Stimulated activated CD8-positive, alpha-beta memory T cell treated with anti-CD3 and anti-CD28 coated beads, Interleukin-15, amount 100 ng/mL, for 4 hours (primary cell): ENCODE measurements at places on chromosomes 3 and 15.

- DNase-seq, result no peak
Measured at GRCh38 chr3:60175680-60176079, 1075.6 kb downstream of the FHIT start.

DNA sequence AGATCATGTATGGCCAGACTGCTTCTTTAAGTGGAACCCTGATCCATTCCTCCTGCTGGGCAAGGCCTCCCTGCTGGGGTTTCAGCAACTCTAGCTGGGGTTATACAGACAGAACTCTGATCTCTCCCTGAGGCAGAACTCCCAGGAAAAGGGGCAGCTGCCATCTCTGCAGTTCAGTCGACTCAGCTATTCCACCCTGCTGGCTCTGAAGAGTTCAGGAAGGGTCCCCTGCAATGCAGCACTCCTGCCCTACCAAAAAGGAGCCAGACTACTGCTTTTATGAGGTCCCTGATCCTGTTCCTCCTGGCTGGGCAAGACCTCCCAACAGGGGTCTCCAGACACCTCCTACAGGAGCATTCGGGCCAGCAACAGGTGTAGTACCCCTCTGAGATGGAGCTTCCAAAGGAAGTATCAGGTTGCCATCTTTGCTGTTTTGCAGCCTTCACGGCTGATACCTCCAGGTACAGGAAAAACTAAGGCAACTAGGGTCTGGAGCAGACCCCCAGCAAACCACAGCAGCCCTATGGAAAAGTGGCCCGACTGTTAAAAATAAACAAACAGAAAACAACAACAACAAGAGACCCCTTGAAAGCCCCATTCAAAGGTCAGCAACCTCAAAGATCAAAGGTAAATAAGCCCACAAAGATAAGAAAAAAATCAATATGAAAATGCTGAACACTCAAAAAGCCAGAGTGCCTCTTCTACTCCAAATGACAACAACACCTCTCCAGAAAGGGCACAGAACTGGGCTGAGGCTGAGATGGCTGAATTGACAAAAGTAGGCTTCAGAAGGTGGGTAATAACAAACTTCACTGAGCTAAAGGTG is 14.2 kb upstream of the CP start:
- DNase-seq, result no peak

GRCh38 chr15:78049691-78050440 is 27.6 kb downstream of the TBC1D2B start:
- DNase-seq, result no peak

- DNase-seq, result no peak
Measured at GRCh38 chr3:131501949-131502348, 822 bp downstream of the MRPL3 start.

DNA sequence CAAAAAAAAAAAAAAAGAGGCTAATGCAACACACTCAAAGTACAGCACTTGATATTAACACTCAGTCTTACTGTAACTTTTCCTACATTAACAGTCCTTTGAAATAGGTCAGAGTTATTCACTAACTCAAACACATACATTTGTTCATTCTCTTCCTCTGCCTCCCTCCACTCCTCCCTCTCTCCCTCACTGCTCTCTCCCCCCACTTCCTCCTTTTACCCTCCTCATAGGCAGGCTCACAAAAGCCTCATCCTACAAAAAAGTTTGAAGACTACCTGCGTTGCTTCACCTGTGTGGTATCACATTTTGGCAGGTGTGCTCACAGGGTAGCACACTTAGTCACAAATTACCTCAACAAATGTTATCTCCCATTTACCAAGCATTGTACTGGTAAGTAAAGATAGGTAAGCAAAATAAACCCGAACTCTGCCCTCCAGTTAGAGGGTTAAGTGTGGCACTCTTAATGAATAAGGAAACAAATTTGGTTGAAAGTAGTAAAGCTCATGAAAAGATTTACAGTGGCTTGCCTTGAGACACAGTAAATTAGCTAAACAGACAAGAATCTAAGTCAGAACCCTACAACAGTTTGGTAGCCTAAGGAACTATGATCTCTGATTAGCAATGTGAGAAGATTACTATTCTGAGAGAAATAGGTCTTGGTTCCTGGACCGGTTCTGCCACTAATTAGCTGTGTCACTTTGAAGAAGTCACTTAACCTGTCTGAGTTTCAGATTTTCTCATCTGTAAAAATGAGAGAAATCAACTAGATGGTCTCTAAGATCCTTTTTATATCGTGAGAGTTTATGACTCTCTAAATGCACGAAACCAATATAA is 151.0 kb upstream of the MLF1 start:
- no peak for DNase-seq

GRCh38 chr15:92304223-92304975 is 89.3 kb upstream of the ST8SIA2 start:
- no peak for DNase-seq

GRCh38 chr3:4799266-4800256 is 179.7 kb upstream of the BHLHE40 start:
- DNase-seq, result no peak

GRCh38 chr3:152706991-152707713 is 127.8 kb upstream of the P2RY1 start:
- DNase-seq, result no peak

DNA sequence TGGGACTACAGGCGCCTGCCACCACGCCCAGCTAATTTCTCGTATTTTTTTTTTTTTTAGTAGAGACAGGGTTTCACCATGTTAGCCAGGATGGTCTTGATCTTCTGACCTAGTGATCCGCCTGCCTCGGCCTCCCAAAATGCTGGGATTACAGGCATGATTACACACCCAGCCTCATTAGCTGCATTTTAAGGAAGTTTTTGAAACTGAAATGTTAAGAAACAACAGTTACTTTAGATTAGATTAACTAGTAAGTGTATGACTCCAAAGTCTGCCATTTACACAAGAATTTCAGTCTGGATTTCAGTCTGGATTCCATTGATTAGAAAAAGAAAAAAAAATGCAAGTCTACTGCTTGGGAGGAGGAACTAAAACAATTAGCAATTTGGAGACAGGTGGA is 24.5 kb upstream of the VPS39 start:
- no peak for DNase-seq

DNA sequence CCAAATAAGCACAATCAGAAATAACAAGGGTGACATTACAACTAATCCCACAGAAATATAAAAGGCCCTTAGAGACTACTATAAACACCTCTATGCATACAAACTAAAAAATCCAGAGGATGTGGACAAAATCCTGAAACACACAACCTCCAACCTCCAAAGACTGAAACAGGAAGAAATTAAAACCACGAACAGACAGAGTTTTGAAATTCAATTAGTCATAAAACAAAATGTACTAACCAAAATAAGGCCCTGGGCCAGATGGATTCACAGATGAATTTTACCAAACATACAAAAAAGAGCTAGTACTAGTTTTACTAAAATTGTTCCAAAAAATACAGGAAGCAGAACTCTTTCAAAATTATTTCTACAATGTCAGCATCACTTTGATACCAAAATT is 1043.6 kb downstream of the DIPK2A start:
- DNase-seq, result no peak
